ENCODE measurements at places on chromosomes 7 and 10. TPM values are rescaled to one million over a fixed set of nuclear protein-coding genes. Genes with fewer than 3 reads are reported as not detected.

Gene ALOX5
- total RNA-seq, result 16.9 TPM

Gene EBF3
- not detected for total RNA-seq

Gene ANKRD1
- total RNA-seq, result 0.25 TPM

Gene HGF
- total RNA-seq, result 18.4 TPM

Gene PAX2
- not detected for total RNA-seq

Gene SYT15
- 0.47 TPM for total RNA-seq

Gene PNLIPRP2
- not detected for total RNA-seq

Gene EN2
- under 0.01 TPM for total RNA-seq

Gene SHH
- 6.1 TPM for total RNA-seq

Gene OR2A1
- total RNA-seq, result not detected

Gene IRF5
- total RNA-seq, result 6.2 TPM

DNA sequence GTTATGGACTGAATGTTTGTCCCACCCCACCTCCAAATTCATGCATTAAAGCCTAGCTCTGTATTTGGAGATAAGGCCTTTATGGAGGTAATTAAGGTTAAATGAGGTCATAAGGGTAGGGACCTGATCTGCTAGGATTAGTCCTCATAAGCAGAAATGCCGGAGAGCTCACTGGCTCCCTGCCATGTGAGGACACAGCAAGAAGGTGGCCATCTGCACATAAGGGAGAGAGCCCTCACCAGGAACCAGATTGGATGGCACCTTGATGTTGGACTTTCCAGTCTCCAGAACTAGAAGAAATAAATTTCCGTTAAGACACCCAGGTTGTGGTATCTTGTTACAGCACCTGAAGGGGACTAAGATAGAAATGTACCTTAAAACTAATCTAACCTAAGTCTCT lies 816.1 kb upstream of the C7orf33 start:
- H3K27me3 ChIP-seq, result peaks cover 2% of the 10 kb centered on the region
- no peaks in the 10 kb centered on the region for H3K4me1 ChIP-seq
- H3K36me3 ChIP-seq, result no peaks in the 10 kb centered on the region
- no peak for DNase-seq

- H3K4me3 ChIP-seq, result no peak overlapping the region
- no peak for DNase-seq
- no peaks in the 10 kb centered on the region for H3K36me3 ChIP-seq
Observed at GRCh38 chr7:106048706-106049020, 63.4 kb downstream of the SYPL1 start.

- no peak overlapping the region for H3K4me3 ChIP-seq
- no peak overlapping the region for H3K27ac ChIP-seq
Observed at GRCh38 chr10:123385508-123386080, 231.4 kb downstream of the BUB3 start.

DNA sequence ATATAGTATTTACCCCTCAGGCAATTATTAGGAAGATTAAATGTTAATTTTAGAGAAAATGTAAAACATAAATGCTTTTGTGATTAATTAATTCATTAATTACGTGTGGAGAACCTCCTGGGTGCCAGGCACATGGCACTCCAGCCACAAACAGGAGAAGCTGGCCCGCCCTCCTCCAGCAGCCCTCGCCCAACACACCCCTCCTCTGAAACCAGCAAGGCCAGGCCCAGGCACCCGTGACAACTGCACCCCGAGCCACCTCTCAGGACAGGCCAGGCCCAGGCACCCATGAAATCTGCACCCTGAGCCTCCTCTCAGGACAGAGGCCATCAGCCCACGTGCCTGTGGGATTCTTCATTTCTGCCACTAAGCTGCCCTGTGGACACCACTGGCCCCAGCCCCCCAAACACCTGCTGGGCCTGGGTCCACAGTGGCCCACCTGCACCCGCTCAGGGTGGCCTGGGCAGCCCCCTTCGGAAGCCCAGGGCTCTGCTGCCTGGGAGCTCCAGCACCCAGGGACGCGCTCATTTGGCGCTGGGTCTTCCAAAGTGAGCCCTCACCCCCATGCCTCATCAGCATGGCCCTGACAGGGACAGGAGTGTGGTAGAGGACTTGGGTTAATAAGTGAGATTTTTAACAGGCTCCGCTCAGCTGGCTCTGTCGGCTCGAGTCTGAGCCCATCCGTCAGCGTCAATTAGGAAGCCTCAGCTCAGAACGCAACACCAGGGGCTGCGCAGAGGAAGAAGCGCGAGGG lies 482.1 kb downstream of the DNAJB6 start:
- H3K27ac ChIP-seq, result no peak overlapping the region
- H3K27me3 ChIP-seq, result no peaks in the 10 kb centered on the region
- H3K36me3 ChIP-seq, result no peaks in the 10 kb centered on the region
- no peak overlapping the region for H3K4me3 ChIP-seq

GRCh38 chr10:90143937-90144336 lies 442.5 kb downstream of the KIF20B start:
- H3K4me3 ChIP-seq, result no peak overlapping the region
- H3K4me1 ChIP-seq, result no peaks in the 10 kb centered on the region
- H3K27me3 ChIP-seq, result no peaks in the 10 kb centered on the region
- no peak overlapping the region for H3K27ac ChIP-seq

GRCh38 chr7:19675816-19676215 lies 33.0 kb downstream of the POLR1F start:
- no peaks in the 10 kb centered on the region for H3K4me1 ChIP-seq
- no peaks in the 10 kb centered on the region for H3K27me3 ChIP-seq
- DNase-seq, result no peak
- H3K36me3 ChIP-seq, result no peaks in the 10 kb centered on the region

- no peak overlapping the region for H3K4me3 ChIP-seq
- H3K4me1 ChIP-seq, result peaks cover 3% of the 10 kb centered on the region
- peak; percentile 79 for DNase-seq
- H3K27me3 ChIP-seq, result no peaks in the 10 kb centered on the region
Observed at GRCh38 chr7:106009503-106010226, 46.6 kb downstream of the CDHR3 start.

- peak within 1 kb of the TSS; percentile 70 for H3K27ac ChIP-seq
- no peaks in the 10 kb centered on the region for H3K27me3 ChIP-seq
- DNase-seq, result peak; percentile 66
- peak within 1 kb of the TSS; percentile 63 for H3K4me3 ChIP-seq
Observed at GRCh38 chr7:139035586-139036353, at the start of gene ZC3HAV1L. ZC3HAV1L (minus strand) TSS chr7:139036042; CDS start chr7:139036017, 25 bp downstream.

- no peak overlapping the region for H3K4me3 ChIP-seq
- H3K27ac ChIP-seq, result no peak overlapping the region
- no peaks in the 10 kb centered on the region for H3K4me1 ChIP-seq
- no peak for DNase-seq
- H3K36me3 ChIP-seq, result no peaks in the 10 kb centered on the region
Observed at GRCh38 chr10:63587191-63587590, 66.0 kb downstream of the REEP3 start.

DNA sequence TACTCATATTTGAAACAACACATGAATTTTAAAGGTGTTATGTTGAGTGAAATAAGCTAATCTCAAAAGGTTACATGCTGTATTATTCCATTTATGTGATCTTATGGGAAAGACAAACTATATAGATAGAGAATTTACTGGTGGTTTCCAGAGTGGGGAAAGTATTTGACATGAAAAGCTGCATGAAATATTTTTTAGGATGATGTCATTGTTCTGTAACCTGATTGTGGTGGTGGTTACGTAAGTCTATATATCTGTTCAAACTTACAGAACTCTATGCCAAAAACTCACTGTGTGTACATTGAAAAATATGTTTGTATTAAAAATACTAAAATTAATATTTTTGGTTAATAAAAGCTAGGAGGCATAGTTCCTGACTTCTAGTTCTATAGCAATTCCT lies 453.0 kb downstream of the SORCS3 start:
- no peak overlapping the region for H3K27ac ChIP-seq
- no peaks in the 10 kb centered on the region for H3K27me3 ChIP-seq
- H3K4me1 ChIP-seq, result no peaks in the 10 kb centered on the region
- no peak overlapping the region for H3K4me3 ChIP-seq
- no peak for DNase-seq

DNA sequence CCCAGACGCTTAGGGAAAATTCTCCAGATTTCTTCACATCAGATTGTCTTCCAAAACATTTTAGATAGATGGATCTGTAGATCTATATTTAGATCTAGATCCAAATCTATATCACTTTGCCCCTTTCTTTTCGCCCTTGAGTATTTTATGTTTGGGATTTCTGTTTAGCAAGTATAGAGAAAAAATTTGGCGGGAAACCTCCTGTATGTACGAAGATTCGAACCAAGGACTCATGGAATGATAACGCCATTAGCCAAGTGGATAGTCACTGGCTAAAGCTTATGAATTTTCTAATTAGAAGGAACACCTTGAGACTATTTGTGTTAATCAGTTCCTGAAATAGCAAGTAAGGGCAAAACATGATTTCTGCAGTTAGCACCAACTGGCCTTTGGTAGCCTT lies 1.2 kb downstream of the THNSL1 start:
- no peak for DNase-seq
- no peaks in the 10 kb centered on the region for H3K27me3 ChIP-seq
- no peaks in the 10 kb centered on the region for H3K36me3 ChIP-seq
- peaks cover 12% of the 10 kb centered on the region for H3K4me1 ChIP-seq

DNA sequence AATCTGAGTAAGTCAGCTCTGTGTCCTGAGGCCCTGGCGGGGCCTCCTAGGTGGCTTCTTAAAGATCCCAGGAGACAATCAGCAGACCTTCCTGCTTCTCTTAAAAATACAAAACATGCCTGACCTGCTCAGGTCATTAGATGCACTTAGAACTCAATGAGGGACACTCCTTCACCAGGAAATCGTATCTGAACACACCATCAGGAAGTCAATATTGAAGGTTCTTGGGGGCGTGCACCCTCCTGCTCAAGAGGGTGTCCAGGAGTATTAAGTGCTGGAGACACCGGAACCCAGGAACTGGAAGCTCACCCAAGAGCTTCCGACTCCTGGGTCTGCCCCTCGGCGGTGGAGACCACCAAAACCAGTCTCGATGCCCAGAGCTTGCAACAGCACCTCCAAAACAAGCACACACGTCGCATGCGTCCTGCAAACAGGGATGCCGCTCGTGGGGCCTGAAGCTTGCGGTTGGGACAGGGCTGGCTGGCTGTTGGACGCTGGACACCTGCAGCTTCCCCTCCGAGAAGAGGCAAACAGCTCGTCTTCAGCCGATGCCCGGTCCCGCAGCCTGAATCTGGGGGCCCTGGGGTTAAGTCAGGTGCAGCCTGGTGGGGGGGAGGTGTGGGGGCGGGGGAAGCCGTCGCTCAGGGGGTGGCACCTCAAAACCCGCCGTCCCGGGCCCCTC lies 803 bp downstream of the RAPGEF5 start:
- H3K4me1 ChIP-seq, result peaks cover 19% of the 10 kb centered on the region
- peak overlapping the region; percentile 63 for H3K27ac ChIP-seq
- H3K27me3 ChIP-seq, result no peaks in the 10 kb centered on the region
- H3K4me3 ChIP-seq, result peak overlapping the region; percentile 79
- H3K36me3 ChIP-seq, result no peaks in the 10 kb centered on the region

- peaks cover 11% of the 10 kb centered on the region for H3K4me1 ChIP-seq
- H3K27me3 ChIP-seq, result no peaks in the 10 kb centered on the region
- H3K4me3 ChIP-seq, result no peak overlapping the region
- no peak overlapping the region for H3K27ac ChIP-seq
Observed at GRCh38 chr10:70348228-70348850, 34.1 kb downstream of the LRRC20 start.

DNA sequence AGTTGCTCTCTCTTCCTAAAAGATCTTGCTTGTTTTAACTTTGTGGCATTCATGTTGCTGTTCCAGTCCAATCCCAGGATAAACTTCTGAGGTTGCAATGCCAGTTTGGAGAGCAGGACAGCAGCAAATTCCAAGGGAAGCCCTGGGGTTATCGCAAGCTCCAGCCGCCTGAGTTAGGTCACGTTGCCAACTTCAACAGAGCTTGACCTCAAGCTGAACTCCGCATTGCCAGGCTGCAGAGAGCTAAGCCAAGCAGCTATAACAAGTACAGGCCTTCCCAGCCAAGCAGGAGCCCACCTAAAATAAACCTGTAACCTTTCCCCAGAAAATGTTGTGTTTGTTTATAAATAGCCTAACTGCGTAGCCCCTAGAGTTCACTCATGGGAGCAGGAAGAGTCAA lies 138.9 kb upstream of the LYZL1 start:
- no peak for DNase-seq
- H3K27me3 ChIP-seq, result no peaks in the 10 kb centered on the region
- no peaks in the 10 kb centered on the region for H3K36me3 ChIP-seq
- no peak overlapping the region for H3K4me3 ChIP-seq

GRCh38 chr10:42980553-42981357 lies 96.1 kb upstream of the RET start:
- H3K27ac ChIP-seq, result no peak overlapping the region
- H3K27me3 ChIP-seq, result no peaks in the 10 kb centered on the region
- no peak for DNase-seq
- H3K4me1 ChIP-seq, result no peaks in the 10 kb centered on the region
- H3K4me3 ChIP-seq, result no peak overlapping the region
- H3K36me3 ChIP-seq, result no peaks in the 10 kb centered on the region

DNA sequence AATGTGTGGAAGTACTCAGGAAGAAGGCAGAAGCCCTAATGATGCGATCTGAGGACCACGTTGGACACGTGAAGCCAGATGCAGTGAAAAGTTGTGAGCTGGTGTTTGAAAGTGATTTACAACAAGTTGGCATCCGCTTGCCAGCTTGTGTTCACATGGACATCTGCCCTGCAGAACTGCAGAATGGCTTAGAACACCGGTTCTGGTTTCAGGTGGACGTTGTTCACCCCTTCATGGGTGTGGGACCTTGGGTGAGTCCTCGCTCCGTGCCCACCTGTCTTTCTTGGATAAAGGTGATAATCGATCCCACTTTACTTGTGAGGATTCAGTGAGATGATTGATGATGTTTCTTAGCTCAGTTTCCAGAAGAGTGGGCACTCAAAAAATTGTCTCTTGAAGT lies 53.8 kb downstream of the CAMK1D start:
- H3K36me3 ChIP-seq, result peaks cover 3% of the 10 kb centered on the region
- peaks cover 7% of the 10 kb centered on the region for H3K4me1 ChIP-seq
- DNase-seq, result no peak
- no peak overlapping the region for H3K27ac ChIP-seq
- no peak overlapping the region for H3K4me3 ChIP-seq

- peak overlapping the region; percentile 93 for H3K4me3 ChIP-seq
- peaks cover 31% of the 10 kb centered on the region for H3K4me1 ChIP-seq
- H3K27ac ChIP-seq, result peak overlapping the region; percentile 99
- no peaks in the 10 kb centered on the region for H3K36me3 ChIP-seq
- no peak for DNase-seq
Observed at GRCh38 chr7:131328377-131329175, 900 bp downstream of the MKLN1 start.

- no peak overlapping the region for H3K4me3 ChIP-seq
- H3K4me1 ChIP-seq, result no peaks in the 10 kb centered on the region
- DNase-seq, result no peak
- no peak overlapping the region for H3K27ac ChIP-seq
- no peaks in the 10 kb centered on the region for H3K27me3 ChIP-seq
Observed at GRCh38 chr7:47239034-47239433, 342.9 kb downstream of the TNS3 start.
